CD4-positive, alpha-beta memory T cell (primary cell): ENCODE measurements at places on chromosomes 6 and 20. TPM values are rescaled to one million over a fixed set of nuclear protein-coding genes. Genes with fewer than 3 reads are reported as not detected.
A peak's percentile ranks its signal among the peaks of the same experiment; 100 is the strongest.

- no peak for DNase-seq
These were observed 4.4 kb downstream of the MOCS1 start for GRCh38 chr6:39929733-39930461.

DNA sequence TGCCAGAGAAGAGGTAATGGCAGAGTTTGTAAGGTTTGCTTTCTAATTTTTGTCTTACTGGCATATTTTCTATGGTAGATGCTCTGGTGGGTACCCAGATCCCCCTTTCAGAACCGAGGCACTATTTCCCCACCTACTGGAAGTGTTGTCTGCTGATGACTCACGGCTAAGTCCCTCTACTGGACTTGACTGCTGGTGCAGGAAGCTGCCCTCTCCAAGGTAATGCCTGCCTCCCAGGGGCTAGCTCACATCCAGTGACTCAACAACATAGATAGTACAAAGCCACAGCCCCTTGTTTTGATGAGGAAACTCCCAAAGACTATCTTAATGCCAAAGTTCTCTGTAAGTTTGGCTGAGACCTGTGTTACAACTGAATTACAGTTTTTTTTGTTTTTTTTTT lies 285.4 kb upstream of the FLRT3 start:
- DNase-seq = no peak

- DNase-seq = no peak
These were observed 92.1 kb downstream of the PHACTR3 start for GRCh38 chr20:59696476-59696875.

- DNase-seq = no peak
These were observed 64.3 kb downstream of the CDH4 start for GRCh38 chr20:61316346-61316745.

- no peak for DNase-seq
These were observed 21.3 kb upstream of the PDE10A start for GRCh38 chr6:165684333-165684732.

GRCh38 chr6:71527886-71528285 lies 239.3 kb downstream of the OGFRL1 start:
- no peak for DNase-seq

DNA sequence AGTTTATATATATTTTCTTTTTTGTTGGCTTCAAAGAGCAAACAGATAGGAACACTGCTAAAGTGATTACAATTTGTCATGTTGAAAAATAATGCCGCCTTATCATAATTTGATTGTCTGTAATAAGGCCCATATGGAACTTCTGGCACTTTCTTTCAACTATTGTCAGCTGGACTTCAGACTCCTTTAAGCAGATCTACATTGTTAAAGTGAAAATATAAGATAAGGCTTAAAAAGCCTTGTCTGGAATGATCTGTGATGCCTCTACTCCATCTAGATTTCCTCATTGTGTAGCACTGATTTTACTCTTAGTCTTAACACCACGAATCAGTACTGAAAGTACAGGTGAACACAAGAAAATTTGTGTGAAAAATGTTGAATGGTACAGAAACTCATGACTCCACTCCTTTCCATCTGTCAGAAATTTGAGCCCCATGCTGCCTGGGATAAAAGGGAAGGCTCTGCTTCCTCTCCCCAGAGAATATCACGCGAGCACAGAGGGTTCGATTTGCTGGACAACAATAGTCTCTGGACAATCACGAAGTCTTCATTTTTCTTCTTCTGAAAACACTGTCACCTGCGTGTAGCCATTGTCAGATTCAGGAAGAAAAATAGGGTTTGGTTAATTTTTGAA lies 56.0 kb downstream of the BCAS1 start:
- no peak for DNase-seq

- no peak for DNase-seq
These were observed 115.8 kb upstream of the GMDS start for GRCh38 chr6:2361195-2361594.

DNA sequence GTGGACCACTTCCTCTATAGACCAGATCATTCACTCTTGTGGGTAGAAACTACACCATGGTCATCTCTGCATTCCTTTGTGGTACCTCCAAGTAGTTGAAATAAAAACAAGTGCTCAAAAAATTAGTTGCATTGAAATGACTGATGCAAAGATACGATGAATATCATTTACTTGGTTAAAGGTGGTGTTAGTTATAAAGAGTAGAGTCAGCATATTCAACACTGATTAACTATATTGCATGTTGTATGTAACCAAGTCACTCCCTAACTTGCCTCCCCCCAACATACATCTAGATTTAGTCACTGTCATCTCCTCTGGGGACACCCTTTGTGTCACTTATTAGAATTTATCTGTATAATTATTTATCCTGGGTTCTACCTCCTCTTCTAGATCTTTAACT lies 77.7 kb downstream of the SHLD1 start:
- no peak for DNase-seq

DNA sequence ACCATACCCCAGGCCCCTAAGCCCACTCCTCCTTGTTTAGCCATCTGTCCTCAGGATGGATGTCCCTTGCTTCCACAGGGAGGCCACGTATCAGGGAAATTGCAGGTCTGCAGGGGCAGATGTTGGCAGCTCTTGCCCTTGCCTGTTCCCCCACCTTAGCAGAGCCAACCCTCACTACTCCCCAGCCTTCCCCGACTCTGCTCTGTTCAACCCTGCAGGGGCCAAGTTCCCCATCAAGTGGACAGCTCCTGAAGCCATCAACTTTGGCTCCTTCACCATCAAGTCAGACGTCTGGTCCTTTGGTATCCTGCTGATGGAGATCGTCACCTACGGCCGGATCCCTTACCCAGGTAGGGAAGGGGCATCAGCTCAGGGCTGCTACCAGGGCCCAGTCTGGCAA lies 10.7 kb upstream of the TM9SF4 start:
- DNase-seq = no peak

DNA sequence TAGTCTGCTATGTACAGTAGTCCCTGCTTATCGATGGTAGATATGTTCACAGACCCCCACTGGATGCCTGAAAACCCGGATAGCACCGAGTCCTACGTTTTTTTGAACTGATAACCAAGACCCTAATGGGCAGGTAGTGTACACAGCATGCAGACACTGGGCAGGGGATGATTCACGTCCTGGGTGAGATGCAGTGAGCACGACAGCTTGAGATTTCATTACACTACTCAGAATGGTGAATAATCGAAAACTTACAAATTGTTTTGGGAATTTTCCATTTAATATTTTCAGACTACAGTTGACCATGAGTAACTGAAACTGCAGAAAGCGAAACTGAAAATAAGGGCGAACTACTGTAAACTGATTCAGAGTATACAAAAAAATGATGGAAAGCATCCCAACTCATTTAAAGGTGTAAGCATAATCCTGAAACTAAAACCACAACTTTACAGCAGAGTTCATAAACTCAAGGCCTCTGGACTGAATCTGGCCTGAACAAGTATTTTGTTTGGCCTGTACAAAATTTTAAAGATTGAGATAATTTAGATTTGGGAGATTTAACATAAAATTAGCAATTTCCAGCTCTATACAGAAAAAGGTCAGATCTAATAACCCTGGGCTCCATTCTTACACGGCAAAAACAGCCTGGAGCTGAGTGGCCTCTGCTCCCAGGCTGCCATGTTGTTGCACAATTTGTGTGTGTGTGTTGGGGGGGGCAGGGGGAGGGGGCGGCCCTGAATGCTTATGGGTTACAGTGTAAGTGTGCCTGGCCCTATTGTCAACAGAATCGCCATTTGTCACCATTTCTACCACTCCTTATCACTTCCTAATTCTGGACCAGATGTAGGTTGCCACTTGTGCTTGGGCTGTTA lies 34.9 kb downstream of the RNF24 start:
- DNase-seq = peak; percentile 45

GRCh38 chr20:51966296-51966971 lies 164.1 kb upstream of the SALL4 start:
- no peak for DNase-seq

DNA sequence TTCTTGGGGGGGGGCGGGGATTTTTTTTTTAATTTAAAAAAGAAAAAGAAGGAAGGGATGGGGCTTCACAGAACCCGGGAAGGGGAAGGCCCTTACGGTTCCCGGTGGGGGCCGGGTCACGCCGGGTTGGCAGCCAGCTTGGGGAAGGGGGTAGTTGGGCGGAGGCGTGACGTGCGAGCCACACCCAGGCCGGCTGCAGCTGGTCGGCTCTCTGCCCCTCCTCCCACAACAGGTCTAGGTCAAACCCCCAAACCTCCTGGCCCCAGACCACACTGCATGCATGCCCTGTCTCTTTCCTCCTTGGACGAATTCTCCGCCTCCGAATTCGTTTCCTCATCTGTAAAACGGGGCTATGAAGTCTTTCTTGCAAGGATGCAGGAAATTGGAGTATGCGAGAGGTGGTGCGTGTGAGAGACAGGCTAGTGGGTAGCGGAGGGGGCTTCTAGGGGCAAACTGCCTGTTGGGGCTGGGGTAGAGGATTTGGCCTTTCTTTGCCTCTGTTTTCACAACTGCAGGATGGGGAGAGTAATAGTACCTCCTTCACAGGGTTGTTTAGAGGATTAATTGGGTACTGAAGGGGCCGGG lies 828 bp downstream of the HCK start:
- DNase-seq = no peak

DNA sequence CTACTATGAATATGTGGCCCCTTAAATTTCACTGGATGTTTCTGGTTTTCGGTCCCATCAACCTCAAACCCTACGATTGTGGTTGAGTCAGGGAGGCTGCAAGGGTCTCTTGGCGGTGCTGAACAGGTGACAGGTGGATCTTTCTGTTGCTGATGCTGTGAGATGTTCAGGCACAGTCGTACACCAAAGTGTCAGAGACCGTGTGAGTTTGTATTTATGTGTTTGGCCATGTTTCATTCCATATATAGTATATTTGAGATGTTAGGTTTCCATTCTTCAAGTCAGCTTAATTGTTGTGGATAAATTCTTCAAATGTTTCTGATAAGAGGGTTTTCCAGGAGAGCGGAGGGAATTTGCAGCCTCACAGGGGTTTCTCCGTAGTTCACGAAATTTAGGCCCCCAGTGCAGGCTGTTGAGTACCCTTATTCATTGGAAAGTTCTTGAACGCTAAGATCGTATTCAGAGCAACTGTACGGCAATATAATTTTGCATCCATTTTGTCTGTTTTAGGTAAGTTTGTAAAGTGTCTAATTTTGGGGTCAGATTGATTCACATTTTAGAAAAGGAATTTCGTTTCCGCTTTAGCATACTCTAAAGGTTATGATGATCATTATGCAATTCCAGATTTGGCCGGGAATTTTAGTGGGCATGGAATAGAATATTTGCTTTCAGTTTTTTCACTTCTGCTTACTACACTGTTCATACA lies 1.2 kb downstream of the TAB2 start:
- DNase-seq = peak; percentile 50

- no peak for DNase-seq
These were observed 189.5 kb downstream of the TMEM242 start for GRCh38 chr6:157133856-157134255.

DNA sequence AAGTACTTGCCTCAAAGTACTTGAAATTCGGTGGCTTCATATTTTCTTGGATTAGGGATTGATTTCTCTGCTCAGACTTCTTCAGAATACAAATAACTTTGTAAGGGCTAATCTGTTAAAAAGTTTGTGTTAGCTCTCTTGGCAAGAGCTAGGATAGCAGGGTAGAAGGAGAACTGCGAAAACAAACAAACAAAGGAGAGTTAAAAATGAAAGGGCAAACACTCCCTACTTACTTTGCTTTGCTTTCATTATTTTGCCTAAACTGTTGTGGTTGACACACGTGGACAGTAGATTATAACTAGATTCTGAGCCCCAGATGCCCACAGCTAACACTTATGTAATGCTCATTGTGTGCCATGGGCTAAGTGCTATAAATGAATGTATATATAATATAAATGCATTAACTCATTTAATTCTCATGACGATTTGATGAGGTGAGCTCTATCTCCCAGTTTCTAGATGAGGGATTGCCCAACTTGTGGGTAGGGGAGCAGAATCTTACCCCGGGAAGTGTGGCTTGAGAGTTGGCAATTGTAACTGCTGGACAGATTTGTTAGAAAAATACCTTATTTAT lies 48.7 kb downstream of the EYA4 start:
- DNase-seq = no peak

DNA sequence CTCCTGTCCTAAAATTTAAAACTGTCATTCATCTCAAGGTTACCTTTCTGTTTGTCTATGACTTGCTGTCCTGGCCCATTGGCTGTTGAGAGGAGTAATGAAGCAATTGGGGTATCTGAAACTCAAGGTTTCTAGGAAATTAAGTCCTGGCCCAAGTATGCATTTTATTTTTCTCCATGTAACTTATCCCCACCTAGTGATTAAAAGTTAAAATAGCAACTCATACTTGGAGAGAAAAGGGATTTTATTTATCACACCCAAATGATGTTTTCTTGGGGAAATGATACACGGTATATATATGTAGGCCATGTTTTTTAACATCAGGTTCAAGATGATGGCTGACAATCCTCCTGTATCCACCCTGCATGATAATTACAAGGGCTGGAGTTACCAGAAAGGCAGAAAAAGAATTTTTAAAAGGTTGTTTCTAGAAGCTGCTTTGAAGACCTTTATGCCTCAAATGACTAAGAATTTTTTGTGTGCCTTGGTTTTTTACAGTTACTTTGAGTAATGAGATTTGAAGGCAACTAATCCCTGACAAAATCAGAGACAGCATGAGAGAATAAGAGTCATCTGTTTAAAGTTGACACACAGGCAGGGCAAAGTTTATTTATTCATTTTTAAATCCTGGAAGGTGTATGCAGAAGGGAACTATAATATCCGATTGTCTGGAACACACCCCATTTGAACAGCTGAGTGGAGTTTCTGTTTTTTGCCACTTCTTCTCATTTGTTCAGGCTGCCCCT lies 28.9 kb upstream of the C6orf58 start:
- DNase-seq = no peak

DNA sequence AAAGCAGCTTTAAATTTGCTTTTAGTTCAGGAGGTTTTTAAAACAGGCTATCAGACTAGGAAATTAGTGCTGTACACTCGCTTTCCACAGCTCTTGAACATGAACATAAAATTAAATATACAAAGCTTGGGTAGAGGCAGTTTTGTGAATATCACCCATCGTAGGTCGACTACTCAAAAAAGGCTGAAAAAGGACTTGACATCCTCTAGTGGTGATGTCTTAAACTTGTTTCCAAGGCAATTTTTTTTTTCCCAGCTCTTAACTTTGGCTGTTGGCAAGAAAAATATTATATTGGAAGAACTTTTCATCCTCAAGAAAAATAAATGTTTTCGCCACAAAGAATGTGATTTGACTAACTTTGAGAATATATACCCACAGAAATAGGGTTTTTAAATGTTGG lies 2.9 kb downstream of the MAP7 start:
- no peak for DNase-seq

NNAT gene
- total RNA-seq = not detected

MAPK13 gene
- 30.4 TPM for total RNA-seq

TNFRSF6B gene
- not detected for total RNA-seq

TEAD3 gene
- total RNA-seq = 0.20 TPM

GSTA3 gene
- total RNA-seq = not detected

CTCFL gene
- total RNA-seq = not detected

FILIP1 gene
- total RNA-seq = not detected

PRICKLE4 gene
- not detected for total RNA-seq
